ENCODE measurements at places on chromosomes 3 and 15.
A peak's percentile ranks its signal among the peaks of the same experiment; 100 is the strongest.

DNA sequence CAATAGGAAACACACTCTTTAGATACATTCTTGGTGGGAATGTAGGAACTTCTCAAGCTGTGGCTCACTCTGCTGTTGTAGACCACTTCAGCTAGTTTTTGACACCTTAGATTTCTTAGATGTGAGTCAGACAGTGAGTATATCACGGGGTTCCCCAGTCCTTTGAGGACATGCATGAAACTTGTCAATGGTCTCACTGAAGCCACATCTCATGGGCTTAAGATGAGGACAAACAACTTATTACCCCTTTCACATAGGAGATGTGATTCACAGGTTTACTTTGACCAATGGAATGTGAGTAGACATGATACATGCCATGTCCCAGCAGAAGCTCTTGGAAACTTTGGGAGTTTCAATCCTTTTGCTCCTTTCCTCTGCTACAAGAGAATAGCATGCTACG, 325.5 kb downstream of the CHST2 start:
- DNase-seq = no peak

- no peak for DNase-seq
These were observed 42.1 kb downstream of the TLE3 start for GRCh38 chr15:70055601-70056051.

DNA sequence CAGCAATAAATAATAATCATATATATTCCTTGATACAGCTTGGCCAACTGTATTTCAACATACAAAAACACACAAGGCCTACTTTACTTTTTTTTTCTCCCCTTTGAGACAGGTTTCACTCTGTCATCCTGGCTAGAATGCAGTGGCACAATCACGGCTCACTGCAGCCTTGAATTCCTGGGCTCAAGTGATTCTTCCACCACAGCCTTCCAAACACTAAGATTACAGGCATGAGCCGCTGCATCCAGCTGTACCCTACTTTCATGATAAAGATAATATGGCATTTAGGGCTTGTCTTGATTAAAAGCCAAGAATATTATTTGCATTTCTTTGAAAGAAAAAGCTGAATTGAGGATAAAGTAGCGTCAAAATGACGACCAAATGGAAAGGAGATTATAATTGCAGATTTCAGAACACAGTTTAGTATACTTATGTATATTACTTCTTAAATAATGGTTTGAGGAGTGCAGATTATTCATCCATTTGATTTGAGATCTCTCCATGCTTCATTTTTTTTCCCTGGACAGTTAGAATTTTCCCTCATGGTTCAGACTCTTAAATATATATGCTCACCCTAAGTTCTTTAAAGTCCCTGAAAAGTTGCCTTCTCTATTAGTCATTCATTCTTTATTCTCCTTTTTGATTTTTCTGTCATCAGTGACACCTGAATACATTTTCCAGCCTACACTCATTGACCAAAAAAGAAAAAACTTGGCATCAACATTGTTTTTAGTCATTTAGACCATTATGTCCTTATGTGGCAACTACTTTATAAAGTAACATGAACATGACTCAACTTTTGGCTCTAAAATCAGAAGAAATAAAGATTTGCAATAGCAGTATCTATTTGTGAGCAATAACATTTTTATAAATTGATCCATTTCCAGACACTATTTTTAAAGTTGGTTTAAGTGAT, 48.5 kb upstream of the MLF1 start:
- no peak for DNase-seq

DNA sequence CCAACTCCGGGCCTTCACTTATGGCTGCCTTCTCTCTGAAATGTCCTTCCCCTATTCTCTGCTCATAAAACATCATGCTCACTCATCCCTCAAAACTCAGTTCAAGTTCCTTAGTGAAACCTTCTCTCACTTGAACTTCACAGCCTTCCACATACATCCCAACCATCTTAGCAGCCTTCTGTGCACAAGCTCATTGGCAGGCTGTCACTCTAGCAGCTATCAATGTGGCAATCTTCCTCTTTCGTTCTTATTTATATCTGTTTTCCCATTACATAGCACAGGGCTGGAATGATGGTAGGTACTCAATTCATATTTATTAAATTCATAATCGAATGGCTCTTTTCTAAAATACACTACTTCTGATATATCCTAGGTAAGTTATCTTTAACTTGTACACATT, 66.4 kb upstream of the MCTP2 start:
- no peak for DNase-seq

DNA sequence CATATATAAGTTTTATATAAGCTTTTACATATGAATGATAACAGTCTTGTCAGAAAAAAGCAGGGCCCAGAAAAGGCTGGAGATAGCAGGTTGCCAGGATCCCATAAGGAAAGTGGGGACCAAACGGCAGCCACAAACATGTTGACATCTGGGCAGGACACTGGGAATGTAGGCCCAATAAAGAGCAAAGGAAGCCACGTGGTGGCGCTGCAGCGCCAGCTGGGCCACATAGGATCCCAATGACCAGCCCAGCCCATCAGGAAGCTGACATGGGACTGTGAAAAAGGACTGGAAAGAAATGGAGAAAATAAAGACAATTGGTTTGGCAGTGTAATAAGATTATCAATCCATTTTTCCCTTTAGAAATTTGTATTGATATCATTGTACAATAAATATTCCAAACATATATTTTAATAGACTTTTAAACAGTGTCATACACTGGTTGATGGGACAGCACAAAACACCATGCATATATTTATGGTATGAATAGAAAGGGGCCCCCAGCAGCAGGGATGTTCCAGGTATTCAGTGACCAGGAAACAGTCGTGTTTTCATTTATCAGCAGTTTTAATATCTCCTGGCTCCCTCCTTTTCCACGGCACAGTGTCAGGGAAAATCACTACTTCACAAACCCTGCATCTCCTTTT, 89.0 kb upstream of the STRIT1 start:
- DNase-seq = peak; percentile 31
